ENCODE measurements at places on chromosomes 3 and 15.

DNA sequence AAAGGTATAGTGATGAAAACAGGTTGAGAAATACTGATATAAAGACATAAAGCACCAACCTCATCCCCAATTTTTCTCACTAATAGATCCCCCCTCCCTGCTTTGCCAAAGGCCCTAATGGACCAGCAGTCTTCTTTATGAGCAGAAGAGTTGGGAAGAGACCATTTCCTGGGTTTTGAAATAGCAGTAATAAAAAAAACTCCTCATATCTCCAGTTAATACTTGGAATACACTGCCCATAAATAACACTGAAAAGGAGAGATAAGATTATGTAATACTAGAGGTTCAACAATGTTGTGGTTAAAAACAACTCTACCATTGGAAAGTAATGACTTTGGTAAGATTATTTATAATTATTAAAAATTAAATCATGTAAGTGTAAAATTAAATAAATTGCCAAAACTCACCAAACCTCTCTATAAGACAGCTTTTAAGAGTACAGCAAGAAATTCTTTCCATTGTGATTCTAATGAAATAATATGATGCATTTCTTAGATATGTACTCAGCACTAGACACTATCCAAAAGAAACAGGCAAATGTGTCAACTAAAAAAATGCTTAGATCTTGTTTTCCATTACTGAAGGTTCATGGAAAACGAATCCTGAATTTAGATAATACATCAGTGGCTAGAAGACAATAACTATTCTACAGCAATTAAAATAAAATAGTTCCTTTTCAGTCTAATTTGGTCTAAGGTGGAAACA is 88.2 kb downstream of the FAIM start:
- no peak for DNase-seq

DNA sequence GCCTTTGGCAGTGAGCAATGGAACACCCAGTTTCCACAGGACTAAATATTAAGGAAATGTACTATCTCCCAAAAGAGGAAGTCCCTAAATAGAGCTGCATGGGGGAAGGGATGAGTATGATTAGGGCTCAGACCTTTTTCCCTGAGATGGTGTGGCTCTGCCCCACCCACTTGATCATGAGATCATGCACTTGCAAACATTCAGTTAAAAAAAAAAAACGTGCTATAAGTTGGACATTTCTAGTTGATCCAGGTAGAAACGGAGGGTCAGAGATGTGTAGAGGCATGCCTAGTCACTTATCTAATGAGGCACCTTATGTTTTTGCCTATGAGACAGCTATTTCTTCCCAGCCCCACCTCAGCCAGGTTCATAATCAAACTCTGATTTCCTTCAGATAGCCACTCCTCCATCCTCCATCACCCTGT is 24.5 kb upstream of the SSR3 start:
- peak; percentile 47 for DNase-seq

GRCh38 chr15:101169495-101170071 is 82.3 kb downstream of the CHSY1 start:
- no peak for DNase-seq

GRCh38 chr3:37598808-37599581 is 262.7 kb upstream of the CTDSPL start:
- no peak for DNase-seq

- no peak for DNase-seq
Observed at GRCh38 chr3:177005718-177006405, 191.4 kb downstream of the TBL1XR1 start.

GRCh38 chr3:122940628-122941086 is 86.9 kb downstream of the SEMA5B start:
- no peak for DNase-seq

GRCh38 chr3:105970283-105970682 is 101.5 kb upstream of the CBLB start:
- DNase-seq, result no peak

DNA sequence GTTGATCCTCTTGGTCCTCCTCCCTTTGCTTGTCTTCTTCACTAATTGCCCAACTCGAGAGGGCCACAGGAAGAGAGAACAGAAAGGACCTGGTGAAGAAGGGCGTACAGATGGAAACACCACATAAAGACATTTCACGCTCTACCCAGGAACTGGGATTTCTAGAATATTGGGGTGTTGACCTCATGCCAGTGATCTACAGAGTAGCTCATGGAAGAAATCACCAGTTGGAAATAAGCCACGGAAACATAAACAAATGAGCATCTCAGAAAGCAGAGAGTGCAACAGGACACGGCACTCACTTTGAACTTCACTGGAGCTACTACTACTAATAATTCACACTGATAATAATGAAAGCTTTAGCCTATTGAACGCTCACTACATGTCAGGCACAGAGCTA is 84.6 kb upstream of the ARHGEF3 start:
- no peak for DNase-seq

DNA sequence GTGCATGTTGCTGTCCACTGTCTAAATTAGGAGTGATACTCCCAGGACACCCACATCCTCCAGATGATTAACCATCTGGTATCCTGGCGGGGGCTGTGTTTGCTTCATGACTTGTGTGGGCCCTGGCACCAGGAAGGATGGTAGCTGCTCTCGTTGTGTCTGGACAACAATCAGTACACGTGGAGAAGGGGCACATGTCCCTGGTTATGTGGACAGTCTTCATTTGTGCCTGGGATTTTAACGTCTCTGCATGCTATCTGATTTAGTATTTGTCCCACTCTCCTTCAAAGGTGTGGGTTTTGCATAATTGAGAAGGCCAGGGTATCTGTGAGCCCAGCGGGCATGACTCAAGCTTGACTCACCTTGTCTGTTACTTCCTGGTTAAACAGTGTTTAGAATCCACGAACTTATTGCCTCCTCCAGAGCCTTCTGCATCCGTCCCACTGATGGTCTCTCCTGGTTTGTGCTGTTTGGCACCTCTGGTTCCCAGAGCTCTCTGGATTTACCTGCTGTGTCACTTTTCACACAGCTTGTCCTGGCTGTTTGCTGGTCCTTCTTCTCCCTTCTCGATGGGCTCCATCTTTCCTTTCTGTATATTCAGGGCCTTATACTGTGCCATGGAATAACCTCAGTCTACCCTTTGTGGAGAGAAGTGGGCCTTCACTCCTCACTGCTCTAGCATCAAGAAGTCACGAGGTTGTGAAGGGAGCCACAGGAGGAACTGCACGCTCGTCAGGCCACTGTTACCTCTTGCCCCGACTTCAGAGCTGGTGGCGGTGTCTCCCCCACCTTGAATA is 32.5 kb downstream of the ARNT2 start:
- DNase-seq, result no peak
